ENCODE measurements at places on chromosomes 6 and 20.

- DNase-seq: no peak
These were observed 242.0 kb upstream of the JAG1 start for GRCh38 chr20:10915815-10916214.

DNA sequence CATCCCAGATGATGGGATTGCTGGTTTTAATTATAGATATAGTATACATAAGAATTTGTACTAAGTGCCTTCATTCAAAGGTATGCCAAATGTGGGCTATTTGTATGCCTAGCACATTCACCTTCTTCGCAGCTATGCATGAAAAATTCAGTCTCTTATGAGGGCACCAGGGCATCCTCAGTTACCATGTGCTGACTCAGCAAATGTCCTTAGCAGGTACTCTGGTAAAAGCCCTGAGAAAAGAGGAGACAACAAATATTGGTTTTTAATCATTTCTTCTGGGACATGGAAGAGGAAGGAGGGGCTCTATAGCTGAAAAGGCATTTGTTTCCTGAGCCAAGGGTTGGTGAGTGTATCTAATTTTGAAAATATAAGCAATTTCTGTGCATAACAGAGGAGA, 258.1 kb upstream of the BMP2 start:
- DNase-seq: no peak

DNA sequence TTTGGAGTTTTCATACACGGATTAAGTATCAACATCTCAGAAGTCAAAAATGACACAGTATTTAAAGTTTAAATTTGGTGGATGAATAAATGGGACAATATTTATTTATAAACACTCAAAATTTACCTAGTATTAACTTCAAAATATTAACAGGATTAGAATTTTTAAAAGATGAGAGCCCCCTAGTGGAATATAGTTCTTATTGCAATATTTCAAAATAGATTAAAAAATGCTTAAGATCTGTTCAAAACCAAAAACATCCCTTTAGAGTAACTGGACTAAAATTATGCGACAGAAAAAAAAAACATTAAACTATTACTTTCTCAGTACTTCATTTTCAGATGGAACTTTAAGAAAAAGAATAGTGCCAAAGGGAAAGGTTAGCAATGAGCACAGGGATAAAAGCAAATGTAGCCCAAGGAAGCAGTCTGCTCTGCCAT, 56.6 kb downstream of the SNX14 start:
- DNase-seq: peak; percentile 24

GRCh38 chr20:24734139-24734538, 214.9 kb upstream of the CST7 start:
- no peak for DNase-seq

DNA sequence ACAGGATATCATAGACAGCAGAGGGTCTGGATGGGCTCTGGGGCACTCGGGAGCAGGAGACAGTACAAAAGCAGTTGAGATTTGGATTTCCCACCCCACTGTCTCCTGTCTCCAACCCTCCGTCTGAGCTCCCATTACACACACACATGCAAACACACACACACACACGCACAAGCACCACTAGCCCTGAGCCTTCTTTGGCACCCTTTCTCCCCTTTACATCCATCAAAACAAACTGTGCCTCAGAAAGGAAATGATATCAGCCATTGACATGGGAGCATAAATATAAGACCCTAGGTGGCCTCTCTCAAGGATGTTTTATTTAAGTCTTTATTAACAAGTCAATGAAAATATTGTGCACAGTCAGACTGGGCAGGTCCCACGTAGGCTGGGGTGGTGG, 17.5 kb downstream of the TTBK1 start:
- DNase-seq: no peak

GRCh38 chr6:37783025-37783855, 36.3 kb upstream of the ZFAND3 start:
- DNase-seq: peak; percentile 23

DNA sequence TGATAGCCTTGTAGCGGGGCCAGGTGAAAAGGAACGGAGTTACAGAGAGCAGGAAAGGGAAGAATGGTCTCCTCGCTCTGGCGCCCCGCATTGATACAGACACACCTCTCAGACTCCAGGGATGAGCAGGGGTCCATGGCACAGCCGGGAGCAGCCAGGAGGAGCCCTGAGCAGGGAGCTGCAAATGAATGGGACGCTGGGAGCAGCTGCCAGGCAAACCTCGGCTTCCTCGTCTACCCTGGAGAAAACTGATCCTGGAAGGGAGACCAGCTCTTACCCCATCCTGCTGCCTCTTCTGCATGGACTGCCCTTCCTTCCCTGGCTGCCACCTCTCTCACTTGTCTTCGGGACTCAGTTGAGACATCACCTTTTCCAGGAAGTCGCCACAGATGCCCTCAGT, 97.3 kb upstream of the MAFB start:
- no peak for DNase-seq

DNA sequence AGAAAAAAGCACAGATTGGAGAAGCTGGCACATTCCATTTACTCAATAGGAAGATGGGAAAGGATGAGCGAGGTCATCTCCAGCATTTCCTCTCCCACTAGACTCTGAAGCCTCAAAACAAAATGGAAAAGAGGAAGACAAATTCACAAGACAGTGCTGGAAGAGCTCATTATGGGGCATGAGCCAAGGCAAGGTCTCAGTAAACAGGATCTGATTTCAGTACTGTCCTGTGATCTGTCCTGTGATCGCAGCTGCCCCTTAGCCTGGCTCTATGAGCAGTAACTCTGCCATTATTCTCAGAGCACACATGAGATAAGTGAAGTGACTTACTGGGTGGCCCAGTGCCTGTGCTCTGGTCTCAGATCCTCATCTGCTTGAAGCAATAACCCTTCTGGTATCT, 68.1 kb upstream of the SLC4A11 start:
- DNase-seq: no peak

- no peak for DNase-seq
These were observed 3.6 kb downstream of the DOP1A start for GRCh38 chr6:83071023-83071422.

GRCh38 chr20:20358801-20359200, 9.1 kb upstream of the INSM1 start:
- DNase-seq: no peak

- no peak for DNase-seq
These were observed 971.1 kb upstream of the MAN1A1 start for GRCh38 chr6:120320481-120321162.

DNA sequence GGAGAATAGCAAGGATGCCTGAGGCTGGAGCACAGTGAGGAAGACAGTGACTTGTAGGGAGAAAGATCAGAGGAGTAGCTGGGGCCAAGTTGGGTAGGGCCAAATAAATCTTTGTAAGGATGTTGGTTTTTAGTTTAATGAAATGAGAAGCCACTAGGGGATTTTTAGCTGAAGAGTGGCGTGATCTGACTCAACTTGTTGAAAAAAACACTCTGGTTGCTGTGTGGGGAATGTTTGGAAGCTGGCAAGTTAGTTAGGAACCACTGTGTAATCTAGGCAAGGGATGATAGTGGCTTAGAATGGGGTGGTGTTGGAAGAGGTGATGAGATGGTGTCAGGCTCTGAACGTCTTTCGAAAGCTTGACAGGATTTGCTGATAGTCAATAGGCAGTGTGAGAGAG, 176.1 kb upstream of the HDDC2 start:
- DNase-seq: no peak

- peak; percentile 79 for DNase-seq
These were observed 217.6 kb upstream of the FOXQ1 start for GRCh38 chr6:1094306-1094705.

GRCh38 chr6:21539621-21540100, 53.9 kb upstream of the SOX4 start:
- DNase-seq: no peak

DNA sequence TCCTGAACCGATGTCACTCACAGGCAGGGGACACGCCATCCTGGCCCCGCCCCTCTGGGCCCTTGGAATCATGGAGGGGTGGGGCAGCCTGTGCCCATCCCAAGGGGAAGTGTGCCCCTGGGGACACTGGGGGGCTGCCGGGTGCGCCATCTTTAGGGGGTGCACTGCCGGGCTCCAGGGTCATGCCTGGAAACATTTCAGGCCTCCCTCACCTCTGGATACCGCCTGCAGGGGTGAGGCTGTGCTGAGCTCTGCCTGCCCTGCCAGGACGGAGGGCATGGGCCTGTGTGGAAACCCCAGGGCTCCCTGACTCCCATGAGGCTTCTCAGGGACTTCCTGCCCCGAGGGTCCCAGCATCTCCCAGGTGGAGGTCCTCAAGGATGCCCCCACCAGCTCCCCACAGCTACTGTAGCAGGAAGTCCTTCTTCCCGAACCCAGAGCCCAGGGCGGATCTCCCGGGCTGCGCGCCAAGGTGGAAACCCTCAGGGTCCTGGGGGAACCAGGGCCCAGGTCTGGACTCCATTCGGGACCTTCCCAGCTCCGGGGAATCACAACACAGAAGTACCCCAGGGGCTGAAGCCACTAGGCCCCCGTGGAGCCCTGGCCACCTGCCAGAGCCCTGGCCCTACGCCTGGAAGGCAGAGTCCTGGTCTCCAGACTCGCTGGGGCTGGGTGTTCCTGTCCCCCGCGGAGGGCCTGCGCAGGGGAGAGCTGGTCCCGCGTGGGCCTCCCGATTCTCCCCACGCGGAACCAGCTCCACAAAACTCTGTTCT, 15.6 kb downstream of the CHRNA4 start:
- no peak for DNase-seq

Measured in IMR-90 (cell line).